ENCODE measurements at places on chromosomes 13 and 19.

DNA sequence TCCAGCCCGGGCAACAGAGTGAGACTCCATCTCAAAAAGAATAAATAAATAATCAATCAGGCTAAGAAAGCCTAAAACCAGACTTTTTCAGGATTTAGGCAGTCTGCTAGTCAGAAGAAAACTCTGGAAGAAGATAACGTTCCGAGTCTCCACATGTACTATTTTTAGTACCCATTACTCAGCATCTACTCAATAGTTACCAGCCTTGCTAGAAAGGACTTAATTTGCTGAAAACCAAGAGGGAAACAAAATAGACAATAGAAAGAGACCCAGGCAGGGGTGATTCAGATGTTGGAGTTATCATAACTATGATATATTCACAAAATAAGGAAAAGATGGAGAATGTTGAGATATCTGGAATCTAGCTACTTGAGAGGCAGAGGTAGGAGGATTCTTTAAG lies 3.6 kb upstream of the LIN7B start:
- no peak for DNase-seq

- no peak for DNase-seq
Measured at GRCh38 chr13:113802090-113802531, 43.1 kb downstream of the TMEM255B start.

DNA sequence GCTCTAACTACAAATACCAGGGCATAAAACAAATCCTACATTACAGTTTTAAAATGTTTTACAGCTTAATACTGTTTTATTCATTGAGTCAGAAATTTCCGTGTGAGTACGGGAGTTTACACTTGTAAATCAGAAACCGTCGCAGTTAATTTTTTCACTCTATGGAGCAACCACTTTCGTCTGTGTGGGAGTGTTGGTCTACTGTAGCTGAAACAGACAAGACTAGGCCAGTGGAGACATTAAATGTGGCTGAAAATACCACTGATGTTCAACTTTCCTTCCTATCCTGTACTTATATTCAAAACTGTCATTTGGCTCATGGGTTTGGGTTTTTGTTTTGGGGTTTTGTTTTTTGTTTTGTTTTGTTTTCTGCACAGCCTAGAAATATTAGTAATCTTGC lies 268.7 kb downstream of the DCT start:
- DNase-seq: no peak

- no peak for DNase-seq
Measured at GRCh38 chr19:17118957-17119356, 43.4 kb downstream of the MYO9B start.

DNA sequence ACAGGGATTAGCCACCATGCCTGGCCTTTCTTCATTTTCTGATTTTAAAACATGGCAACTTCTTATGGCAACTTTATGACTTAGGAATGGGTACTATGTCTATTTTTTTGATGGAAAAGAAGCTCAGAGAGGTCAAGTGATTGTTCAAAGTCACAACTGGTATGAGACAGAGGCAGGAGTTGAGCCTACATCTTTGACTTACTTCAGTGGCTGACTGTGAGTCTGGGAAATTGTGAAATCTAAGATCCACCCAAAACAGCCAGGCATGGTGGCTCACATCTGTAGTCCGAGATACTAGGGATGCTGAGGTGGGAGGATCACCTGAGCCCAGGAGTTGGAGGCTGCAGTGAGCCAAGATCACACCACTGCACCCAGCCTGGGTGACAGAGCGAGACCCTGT lies 2.4 kb upstream of the ACTL9 start:
- no peak for DNase-seq

GRCh38 chr19:36054733-36055686 lies at the start of gene WDR62:
TSS of gene WDR62 (plus strand) at chr19:36054897. CDS start at chr19:36054972, 75 bp downstream.
- peak; percentile 95 for DNase-seq

- DNase-seq: no peak
Measured at GRCh38 chr13:106425661-106426060, 109.8 kb downstream of the EFNB2 start.

DNA sequence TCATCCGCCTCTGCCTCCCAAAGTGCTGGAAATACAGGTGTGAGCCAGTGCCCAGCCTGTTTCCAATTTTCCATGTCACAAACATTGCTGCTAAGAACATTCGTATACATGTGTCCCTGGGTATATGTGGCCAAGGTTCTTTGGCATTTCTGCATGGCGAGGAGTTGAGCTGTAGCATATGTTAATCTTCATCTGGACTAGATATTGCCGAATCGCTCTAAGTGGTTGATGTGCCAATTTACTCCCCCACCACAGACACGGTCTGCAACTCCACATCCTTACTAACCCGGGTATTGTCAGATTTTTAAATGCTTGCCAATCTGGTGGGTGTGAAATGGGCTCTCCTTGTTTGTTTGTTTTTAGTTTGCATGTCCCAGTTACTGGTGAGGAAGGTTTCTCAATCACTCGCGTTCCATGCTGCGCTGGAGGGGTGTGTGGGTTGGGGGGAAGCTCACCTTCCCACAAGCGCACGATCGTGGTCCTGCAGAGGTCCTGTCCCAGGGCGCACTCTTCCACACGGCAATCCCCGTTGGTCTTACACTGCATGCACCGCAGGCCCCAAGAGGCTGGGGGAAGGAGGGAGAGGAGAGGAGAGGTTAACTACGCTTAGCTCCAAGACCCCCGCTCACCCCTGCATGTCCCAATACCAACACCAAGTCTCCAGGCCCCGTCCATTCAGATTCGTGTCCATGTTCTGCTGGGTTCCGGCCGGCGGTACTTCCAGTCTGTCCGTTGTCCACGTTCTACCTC lies 2.7 kb downstream of the PLAUR start:
- DNase-seq: no peak

GRCh38 chr19:1037621-1038064 lies 2.3 kb upstream of the ABCA7 start:
- DNase-seq: peak; percentile 30

GRCh38 chr19:32273483-32273882 lies 71.9 kb upstream of the ZNF507 start:
- no peak for DNase-seq

- no peak for DNase-seq
Measured at GRCh38 chr19:43441716-43442115, 23.7 kb downstream of the LYPD3 start.

DNA sequence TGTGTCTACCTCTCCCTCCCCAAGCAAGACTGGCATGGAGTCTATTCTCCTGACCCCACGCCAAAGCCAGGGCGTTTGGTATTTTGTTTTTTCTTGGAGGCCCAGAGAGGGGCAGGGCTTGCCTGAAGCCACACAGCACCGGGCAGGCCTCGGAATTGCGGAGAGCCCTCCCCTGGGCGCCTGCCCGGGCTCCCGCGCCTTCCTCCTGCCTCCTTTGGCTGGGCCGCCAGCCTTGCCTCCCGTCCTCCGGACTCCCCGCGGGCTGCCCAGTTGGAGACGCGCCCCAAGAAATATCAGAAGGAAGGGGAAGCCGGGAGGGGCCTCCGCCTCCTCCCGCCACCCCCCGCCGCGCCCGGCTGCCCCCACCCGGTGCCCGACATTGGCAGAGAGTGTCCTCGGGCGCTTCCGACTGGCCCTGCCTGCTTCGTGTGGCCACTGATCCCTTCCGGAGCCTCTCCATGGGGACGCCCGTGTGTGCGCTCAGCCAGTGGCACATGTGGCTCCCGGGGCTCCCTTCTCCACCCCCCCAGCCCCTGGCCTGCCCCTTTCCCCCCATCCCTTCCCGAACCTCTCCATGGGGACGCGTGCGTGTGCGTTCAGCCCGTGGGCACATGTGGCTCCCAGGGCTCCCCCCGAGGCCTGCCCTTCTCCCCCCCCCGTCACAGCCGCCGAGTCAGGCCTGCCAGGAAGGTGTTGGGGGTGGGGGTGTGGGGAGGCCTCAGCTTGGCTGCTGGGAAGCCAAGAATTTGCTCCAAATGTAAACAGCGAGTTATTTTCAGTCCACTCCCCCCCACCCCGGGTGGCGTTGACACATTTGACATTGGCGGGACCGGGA lies 37.3 kb downstream of the NFIC start:
- no peak for DNase-seq

- DNase-seq: no peak
Measured at GRCh38 chr13:40137400-40137799, 481.9 kb downstream of the COG6 start.

- no peak for DNase-seq
Measured at GRCh38 chr19:40692212-40692551, 1.7 kb upstream of the NUMBL start.

DNA sequence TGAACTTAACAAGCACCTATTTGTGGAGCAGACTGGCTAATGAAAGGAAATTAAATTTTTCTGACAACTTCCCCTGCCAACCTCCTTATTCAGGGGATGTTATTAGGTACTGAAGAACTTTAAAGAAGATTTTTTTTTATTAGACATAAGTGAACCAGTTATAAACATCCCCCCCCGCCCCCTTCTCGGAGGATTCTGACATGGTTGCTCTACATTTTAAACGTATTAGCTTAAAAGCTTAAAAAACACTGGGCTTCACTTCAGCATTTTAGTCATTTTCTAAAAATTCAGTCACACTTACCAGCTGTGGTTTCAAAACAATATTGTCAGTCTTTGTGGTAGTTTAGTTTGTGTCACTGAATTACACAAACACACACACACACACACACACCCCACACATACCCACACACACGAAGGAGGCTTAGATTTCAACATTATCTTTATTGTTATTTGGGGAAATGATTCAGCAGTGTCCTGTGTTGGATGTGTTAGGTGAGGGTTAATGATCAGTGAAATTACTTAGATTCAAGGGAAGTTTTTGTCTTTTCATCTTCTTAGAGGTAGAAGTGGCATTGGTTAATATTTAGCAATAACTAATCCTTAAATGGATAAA lies 145.7 kb downstream of the PCCA start:
- no peak for DNase-seq

DNA sequence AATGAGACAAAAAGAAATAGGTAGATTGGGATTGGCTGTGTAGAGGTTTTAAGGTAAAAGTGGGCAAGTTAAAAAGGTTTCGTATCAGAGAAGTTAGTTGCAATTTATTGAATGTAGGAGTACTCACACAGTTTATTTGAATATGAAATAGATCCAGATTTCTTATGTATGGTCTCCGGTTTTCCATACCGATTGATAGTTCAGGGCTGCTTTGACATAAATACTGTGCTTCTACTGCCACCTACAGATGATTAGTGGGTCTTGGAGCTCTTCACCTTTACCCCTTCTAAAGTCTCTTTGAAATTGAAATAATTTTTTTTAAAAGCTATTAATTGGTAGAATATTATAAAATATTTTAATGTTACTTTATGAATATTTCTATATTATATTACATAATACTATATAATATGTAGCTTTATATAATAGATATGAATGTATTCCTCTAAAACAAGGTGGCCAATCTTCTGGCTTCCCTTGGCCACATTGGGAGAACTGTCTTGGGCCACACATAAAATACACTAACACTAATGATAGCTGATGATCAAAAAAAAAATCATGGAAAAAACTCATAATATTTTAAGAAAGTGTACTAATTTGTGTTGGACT lies 7.7 kb upstream of the GPR18 start:
- DNase-seq: peak; percentile 78

GRCh38 chr19:13764821-13765394 lies 586 bp downstream of the MRI1 start:
- peak; percentile 28 for DNase-seq

DNA sequence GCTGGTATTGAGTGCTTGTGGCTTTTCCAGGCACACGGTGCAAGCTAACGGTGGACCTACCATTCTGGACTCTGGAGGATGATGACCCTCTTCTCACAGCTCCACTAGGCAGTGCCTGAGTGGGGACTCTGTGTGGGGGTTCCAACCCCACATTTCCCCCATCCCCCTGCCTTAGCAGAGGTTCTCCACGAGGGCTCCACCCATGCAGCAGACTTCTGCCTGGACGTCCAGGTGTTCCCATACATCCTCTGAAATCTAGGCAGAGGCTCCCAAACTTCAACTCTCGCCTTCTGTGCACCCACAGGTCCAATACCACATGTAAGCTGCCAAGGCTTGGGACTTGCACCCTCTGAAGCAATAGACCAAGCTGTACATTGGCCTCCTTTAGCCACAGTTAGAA lies 25.3 kb upstream of the ZSCAN18 start:
- no peak for DNase-seq

Data from CD4-positive, alpha-beta T cell treated with Interleukin-10 for 1 hour (primary cell).